SK-N-SH (cell line): ENCODE measurements at places on chromosomes 1 and 21.

DNA sequence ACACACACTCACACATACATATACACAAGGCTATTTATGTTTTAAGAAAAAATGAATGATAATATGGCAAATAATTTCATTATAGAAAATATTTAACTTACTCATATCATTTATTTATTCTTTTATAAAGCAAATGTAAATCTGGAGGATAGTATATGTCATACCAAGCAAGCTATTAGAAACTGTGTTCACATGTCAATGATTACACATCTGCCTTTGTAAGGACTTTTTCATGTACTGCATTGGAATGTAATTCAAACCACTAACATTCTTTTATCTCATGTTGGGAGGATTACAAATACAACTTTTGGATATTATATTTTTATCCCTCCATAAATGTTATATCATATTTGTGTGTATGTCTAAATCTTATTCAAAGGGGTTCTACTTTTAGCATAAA, 1887.4 kb downstream of the NCAM2 start:
- DNase-seq = no peak

- DNase-seq = no peak
Measured at GRCh38 chr1:207789386-207789785, 37.5 kb downstream of the CD46 start.

DNA sequence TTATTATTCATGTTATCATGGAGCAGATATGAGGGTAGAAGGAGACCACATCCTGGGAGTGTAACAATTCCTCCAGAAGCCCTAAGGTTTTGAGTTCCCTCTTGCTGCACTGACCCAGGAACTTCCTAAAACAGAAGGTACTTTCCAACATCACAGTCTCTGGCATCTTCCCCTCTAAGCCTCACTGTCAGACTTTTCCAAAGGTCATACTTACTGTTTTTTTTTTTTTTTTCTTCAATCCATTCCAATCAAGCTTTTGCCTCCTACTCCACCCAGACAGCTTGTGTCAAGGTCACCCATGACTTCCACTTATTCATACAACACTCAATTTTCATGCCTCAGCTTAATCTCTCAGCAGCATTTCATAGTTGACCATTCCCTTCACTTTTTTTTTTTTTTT, 18.4 kb upstream of the UQCRHL start:
- no peak for DNase-seq

GRCh38 chr1:65423884-65424572, 3.6 kb downstream of the LEPR start:
- DNase-seq = no peak

GRCh38 chr1:44587796-44588460, 86.4 kb downstream of the TMEM53 start:
- no peak for DNase-seq

GRCh38 chr1:199085903-199086302, 447.1 kb downstream of the PTPRC start:
- DNase-seq = no peak

GRCh38 chr21:44516828-44517174, 23.2 kb downstream of the KRTAP10-1 start:
- no peak for DNase-seq

DNA sequence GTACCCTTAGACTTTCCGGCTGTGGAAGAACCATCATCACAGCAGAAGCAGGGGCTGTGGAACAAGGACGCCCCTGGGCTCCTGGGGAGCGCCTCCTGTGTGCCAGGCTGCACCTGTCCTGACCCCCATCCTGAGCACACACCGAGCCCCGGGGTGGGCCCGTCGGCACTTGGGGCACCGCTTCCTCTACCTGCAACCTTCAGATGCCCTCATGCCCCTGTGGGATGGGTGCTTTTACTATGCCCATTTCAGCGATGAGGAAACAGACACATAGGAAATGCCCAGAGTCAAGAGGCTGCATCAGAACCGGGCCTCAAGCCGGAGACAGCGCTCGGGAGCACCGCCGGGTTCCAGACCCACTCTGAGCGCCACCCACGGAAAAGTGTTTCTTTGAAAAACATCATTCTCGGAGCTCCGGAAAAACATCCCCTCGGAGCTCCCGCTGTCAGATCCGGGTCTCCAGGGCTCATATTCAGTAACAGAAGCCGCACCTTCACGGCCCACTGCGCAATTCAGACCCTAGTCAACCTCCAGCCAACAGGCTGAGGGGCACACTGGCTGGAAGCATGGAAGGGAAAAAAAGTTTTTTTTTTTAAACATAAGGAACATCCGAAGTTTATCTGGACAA, 8.0 kb downstream of the TPRG1L start:
- DNase-seq = no peak

- no peak for DNase-seq
Measured at GRCh38 chr1:172206256-172206655, 214.2 kb upstream of the C1orf105 start.

DNA sequence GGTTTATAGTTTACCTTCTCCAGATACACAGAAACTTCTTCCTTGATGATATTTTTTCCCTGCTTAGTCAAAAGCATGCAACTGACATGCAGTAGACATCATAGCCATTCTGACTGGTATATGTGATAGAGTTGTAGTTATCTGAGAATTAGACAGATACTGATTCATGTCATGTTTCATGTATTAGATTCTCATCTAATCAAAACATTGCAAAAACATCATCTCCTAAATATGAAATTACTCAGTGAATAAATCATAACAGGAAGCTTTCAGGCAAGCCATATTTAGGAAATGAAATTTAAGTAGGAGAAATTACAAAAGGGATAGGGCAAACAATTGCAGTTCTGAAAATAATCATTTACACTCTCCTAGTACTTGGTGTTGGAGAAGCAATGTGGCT, 38.4 kb upstream of the ASB17 start:
- DNase-seq = no peak

DNA sequence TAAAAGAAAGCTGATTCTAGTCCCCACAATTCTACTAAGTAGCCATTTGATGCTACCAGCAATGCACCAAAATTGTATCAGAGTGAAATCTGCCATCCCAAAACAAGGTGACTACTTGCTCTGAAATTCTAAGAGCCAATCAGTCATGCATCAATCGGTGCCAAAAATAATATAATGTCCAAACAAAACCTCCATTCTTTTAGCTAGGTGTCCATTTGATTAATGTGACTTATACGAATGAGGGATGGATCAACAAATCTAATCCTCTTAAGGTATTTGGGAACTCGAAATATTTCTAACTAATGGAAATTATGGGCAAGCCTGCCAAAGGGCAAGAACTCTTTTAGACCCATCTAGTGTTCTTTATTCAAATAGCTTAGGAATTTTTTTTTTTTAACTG, 66.4 kb upstream of the NEK2 start:
- DNase-seq = no peak

DNA sequence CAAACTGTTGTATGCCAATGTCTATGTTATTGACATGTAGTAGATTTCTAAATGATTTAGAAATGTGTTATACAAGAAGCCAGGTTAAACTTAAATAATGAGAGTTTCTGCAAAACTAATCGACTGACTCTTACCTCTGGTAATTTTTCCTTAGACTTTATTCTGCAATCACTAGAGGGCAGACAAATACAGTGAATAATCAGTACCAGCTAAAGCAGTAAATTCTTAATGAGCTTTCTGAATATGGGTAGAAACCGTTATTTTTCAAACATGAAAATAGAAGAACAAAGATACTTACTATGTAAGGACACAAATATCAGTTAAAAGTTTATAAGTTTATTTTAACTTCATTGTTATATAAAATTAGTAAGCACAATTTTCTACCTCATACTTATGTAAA, 97.9 kb upstream of the RGS1 start:
- DNase-seq = peak; percentile 31

DNA sequence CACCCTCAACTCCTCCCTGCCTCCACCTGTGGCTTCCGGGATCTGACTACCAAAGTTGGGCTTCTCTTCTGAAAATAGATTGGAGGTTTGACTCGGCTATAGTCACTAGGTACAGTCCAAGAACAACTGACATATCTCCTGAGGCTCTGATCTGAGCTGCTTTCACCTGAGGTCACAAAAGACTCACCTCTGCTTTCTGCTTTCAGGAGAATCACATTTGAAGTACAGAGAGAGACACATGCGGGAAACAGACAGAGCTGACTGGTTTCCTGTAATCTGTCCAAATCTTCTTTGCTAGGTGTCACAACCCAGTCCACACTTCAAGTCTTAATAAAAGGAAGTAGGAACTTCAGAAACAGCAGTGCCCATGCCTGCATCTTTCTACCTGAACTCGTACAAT, 245.4 kb upstream of the CHRM3 start:
- no peak for DNase-seq

- peak; percentile 38 for DNase-seq
Measured at GRCh38 chr21:46126309-46127238, 28.7 kb downstream of the COL6A2 start.

- DNase-seq = no peak
Measured at GRCh38 chr1:78843546-78843945, 163.0 kb downstream of the ADGRL4 start.

DNA sequence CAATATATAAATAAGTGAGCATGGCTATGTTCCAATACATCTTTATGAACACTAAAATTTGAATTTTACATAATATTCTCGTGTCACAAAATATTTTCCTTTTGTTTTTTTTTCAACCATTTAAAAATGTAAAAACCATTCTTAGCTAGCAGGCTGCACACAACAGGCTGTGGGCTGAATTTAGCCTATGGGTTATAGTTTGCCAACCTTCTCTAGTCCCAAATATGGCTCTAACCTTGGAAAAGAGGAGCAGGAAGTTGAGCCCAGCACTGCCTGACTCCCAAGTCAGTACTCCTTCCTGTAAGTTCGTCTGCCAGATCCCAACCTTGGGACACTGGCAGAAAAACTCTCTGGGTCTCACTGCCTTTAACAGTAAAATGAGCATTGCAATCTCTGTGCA, 13.4 kb downstream of the C1QB start:
- DNase-seq = no peak

- DNase-seq = peak; percentile 63
Measured at GRCh38 chr21:36321325-36322082, 1.5 kb downstream of the MORC3 start.

- DNase-seq = no peak
Measured at GRCh38 chr1:90356991-90357390, 360.1 kb downstream of the BARHL2 start.

GRCh38 chr1:172472495-172472894, 28.6 kb upstream of the PIGC start:
- no peak for DNase-seq

DNA sequence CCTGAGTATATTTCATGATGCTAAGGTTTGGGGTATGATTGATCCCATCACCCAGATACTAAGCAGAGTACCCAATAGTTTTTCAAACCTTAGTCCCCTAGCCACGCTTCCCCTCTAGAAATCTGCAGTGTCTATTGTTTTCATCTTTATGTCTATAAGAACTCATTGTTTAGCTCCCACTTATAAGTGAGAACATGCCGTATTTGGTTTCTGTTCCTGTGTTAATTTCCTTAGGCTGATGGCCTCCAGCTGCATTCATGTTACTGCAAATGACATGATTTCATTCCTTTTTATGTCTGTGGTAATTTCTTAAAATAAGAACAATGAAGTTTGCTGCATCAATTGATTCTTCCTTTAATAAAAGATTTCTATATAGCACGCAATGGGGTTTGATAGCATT, 301.3 kb downstream of the PLPP3 start:
- DNase-seq = no peak

DNA sequence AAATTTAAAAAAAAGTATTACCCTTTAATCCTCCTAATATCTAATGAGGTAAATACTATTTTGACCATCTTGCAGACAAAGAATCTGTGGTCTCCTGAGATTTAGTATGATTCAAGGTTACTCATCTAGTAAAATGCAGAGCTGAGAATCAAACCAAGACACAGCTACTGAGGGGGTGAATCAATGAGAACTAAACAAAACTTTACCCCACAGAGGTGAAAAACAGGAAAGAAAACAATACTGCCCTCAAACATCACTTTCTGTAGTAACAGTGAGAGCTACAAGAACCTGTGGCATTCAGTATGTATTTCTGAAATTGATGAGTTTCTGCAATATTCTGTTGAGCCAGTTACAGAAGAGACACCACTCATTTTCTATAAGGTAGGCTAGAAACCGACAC, 85.1 kb downstream of the JAK1 start:
- no peak for DNase-seq

- DNase-seq = no peak
Measured at GRCh38 chr1:27367160-27367650, 444 bp upstream of the MAP3K6 start.

DNA sequence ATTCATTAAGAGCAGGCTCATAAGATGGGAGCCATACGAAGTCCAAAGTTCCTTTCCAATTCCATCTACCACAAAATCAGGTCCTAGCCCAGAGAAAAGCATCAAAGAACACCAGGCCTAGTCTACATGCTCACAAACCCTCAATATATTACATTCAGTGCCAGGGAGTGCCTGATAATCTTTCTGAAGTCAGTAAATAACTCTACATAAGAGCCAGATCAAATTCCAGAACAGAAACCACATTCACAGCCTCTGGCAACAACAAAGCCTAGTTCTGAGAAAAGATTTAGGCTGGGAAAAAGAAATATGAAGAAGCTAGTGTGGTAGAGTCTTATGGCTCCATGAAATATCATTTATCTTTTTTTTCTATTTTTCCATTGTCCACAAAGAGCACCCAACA, 40.5 kb upstream of the RBBP5 start:
- DNase-seq = no peak

DNA sequence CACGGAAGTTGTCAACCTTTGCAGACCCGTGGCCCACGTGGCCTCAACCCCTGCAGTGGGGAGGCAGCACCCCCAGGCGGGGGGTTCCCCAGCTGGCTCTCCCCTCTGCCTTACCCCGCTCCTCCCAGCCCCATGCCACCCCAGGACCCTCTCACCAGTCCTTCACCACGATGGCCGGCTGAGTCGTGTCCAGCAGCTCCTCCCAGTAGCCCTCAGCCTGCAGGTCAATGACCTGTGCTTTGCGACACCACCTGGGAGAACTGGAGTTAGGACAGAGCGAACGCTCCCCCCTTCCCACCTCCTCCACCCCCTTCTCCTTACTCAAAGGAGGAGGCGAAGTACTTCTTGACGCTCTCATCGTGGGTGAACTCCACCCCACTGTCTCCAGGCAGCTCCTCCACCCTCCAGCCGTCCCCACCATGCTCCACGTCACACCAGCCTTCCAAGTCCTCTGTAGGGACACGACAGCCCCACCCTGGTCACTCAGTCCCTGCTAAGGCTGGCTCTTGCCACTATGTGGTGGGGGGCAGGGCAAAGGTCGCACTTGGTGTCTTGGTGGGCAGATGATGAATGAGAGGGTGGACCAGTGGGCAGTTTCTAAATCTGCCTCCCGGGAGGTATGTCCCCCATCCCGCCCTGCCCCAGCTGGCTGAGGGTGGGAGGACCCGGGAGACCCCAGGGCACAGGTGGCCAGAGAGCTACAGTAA, 4.5 kb downstream of the FBXO2 start:
- no peak for DNase-seq

GRCh38 chr1:172578586-172578985, 45.6 kb downstream of the SUCO start:
- no peak for DNase-seq
